ENCODE measurements at places on chromosomes 5 and 9.

- no peak for DNase-seq
Measured at GRCh38 chr5:166497496-166498104, 1793.8 kb upstream of the WWC1 start.

DNA sequence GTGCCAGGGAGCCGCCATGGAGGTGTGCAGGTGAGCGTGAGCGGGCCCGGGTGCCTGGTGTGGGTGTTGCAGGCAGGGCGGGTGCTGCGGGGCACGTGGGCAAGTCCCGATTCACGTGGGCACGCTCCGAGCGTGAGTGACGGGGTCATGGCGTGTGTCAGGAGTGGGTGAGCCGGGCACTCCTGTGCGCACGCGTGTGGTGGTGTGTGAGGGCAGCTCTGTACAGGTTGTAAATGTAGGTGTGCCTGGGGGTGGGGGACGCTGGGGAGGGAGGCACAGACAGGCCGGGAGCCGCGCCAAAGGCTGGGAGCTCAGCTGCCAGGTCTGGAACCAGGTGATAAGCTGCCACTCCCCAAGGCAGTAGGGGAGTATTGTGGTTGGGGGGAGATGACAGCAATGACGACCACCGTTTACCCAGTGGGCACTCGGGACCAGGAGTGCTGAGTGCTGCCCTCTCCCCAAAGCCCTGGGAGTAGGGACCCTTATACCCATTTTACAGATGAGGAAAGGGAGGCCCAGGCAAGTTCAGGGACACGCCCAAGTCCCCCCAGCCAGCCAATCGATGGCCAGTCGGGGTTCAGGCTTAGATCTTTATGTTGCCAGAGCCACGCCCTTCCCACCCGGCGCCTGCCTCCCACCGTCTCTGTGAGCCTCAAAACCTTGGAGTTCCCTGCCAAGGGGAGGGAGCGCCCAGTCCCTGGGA, 9.6 kb downstream of the NCS1 start:
- DNase-seq, result no peak

DNA sequence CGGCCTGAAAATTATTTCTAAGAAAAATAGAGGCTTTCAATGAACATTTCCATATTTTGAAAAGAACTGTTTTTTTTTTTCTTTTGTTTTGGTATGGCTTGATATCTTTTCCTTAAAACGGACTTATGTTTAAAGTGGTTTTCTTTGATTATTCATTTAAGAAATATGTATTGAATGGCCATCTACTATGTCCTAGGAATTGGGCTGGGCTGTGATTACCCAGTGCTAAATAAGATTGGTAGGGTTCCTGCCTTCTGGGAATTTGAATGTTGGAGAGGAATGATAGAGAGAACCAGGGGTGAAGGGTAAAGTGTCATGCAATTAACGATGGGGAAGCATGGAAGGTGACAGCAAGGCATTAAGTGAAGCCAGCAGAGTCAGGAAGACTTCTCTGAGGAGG, 33.2 kb downstream of the TNFSF8 start:
- DNase-seq, result no peak

DNA sequence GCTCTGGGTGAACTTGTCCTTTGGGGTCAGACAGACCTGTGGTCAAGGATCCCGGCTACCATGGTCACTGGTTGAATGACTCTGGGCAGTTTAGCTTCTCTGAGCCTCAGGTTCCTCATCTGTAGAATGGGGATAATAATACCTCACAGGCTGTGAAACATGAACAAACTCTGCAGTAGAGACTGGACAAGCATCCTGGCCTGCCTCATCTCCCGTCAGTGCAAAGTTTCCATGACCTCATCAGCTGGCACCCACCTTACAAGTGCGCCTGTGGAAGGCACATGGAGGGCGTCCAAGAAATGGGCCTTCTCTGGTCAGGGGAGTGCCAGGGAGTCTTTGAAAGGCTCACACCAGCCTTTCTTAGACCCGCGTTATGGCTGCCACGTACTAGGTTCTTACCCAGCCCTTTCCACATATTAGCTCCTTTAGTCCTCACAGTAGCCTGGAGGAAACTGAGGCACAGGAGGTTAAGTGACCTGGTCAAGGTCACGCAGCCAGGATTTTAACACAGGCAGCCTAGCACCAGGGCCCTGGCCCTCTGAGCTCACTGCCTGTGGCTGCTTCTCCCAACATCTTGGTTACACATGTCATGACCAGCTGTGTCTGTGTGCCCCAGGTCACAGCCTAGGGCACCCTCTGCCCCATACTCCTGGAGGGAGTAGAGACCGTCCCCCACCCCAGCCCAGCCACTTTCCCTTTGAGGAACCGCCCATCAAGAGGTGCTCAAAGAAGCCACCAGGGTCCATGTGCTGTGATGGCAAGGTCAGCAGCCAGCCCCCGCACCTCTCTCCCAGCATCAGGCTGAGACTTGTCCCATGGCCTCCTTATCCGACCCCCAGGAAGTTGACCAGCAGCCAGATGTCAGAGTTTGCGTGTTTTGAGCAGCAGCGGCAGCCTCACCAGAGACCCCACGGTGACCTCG, 39.4 kb upstream of the RPL26L1 start:
- no peak for DNase-seq

DNA sequence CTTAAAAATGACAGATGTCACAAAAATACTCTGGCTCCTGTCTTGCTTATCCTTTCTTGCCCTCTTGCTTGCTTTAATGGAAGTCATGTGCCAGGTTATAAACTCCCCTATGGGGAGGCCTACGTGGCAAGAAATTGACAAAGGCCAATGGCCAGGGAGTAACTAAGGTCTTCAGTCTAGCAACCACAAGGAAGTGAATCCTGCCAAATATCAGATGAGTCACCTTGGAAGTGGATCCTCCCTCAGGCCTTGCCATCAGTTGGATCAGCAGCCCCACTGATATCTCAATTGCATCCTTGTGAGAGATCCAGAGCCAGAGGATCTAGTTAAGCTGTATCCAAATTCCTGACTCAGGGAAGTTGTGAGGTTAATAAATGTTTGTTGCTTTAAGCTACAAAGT, 82.8 kb downstream of the CAAP1 start:
- no peak for DNase-seq

DNA sequence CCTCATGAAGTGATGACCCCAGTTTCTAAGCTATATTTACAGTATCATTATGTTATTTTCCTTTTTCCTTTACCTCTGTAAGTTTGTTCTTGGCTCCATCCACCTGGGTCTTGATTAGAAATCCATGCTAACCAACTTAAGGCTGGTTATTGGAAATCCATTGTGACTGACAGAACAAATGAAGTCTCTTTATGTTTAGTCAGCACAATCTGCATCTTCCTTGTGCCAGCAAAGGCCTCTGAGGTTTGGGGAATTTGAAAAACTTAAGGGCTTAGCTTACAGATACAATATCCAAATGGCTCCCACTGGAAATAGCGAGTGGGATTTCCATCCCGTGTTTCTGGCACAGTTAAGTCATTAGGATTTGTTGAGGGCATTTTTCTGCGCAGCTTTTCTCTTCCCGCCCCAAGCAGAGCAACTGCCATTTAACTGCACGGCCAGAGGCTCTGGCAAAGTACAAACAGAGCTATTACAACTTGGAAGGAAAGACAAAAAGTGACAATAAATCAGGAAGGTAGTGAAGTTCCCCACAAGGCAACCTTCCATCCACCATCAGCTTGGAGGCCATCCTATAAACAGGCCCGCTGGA, 64.2 kb downstream of the DCP2 start:
- DNase-seq, result no peak
